Fibroblast of the aortic adventitia (primary cell): ENCODE measurements at places on chromosomes 7 and 10.

DNA sequence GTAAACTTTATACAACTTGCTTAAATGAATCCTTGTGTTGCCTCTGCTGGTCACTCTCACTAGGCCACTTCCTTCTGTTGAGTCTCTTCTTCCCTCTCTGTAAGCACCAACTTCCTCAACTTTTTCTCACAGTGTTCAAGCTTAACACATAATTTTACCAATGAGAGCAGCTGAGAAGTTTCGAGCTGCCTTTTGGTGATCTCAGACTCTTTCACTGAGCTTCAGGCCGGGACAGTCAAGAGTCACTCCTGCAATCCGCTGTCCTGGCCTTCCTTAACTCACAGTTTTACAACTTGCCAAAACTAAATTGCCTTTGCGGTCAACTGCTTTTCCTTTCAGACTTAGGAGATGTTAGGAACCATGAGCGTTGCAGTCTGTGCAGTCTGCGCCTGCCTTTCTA, 47.4 kb downstream of the PRPF18 start:
- peak; percentile 54 for DNase-seq

- peak; percentile 16 for DNase-seq
These were observed 739 bp upstream of the MEST start for GRCh38 chr7:130490888-130491804.

DNA sequence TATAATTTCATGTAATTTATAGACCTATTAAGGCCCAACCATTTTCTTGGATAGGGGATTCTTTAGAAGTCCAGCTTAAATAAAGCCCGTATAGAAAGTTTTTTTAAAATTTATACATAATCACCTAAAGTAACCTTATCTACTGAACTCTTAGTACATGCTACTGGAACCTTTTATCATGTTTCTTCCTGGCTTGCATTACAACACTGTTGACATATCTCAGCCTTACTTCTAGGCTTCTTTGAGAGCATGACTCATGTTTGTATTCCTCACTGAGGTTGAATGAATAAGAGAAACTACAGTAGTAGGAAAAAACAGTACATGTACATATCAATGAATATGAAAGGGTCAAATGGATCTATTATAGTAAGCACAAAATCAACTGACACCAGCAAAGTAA, 8.2 kb upstream of the MAGI2 start:
- peak; percentile 56 for DNase-seq

DNA sequence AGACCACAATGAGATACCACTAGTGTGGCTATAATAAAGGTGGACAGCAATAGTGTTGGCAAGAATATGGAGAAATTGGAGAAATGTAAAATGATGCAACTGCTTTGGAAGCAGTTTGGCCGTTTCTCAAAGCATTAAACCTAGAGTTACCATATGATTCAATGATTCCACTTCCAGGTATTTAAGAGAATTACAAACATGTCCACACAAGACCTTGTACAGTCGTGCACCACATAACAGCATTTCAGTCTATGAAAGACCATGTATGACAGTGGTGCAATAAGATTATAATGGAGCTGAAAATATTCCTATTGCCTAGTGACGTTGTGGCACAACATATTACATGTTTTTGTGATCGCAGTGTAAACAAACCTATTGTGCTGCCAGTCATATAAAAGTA, 29.6 kb downstream of the CCDC172 start:
- no peak for DNase-seq

DNA sequence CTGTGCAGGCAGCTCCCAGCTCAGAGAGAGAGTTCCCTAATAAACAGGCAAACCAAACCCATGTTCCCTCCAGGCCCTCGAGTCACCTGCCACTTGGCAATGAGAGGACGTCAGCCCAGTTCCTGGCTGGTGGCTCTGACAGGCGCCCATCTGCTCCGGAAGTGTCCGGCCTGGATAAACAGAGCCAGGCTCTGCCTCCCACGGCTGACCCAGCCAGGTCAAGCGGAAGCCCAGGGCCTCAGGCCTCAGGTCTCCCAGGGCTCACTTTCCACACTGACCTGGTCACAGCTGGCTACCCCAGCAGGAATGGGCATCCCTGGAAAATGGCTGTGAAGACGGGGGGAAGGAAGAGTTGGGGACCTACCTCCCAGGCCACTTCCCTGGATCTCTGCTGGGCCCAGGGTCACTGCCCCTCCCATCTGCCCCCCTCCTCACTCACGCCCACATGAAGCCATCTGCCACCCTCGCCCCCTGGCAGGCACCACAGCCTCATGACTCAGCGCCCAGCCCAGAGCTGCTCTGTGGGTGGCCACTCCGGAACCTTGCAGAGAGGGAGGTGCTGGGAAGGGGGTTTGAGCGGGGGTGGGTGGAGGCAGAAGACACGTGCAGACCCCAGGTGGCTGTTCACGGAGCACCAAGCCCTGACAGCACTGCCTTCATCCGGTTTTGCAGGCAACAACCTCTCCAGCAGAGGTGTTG, 37.4 kb upstream of the DUSP5 start:
- DNase-seq: no peak

GRCh38 chr10:76404531-76404930, 973.1 kb downstream of the LRMDA start:
- DNase-seq: no peak

GRCh38 chr7:108805808-108806397, 236.2 kb downstream of the DNAJB9 start:
- DNase-seq: peak; percentile 62

DNA sequence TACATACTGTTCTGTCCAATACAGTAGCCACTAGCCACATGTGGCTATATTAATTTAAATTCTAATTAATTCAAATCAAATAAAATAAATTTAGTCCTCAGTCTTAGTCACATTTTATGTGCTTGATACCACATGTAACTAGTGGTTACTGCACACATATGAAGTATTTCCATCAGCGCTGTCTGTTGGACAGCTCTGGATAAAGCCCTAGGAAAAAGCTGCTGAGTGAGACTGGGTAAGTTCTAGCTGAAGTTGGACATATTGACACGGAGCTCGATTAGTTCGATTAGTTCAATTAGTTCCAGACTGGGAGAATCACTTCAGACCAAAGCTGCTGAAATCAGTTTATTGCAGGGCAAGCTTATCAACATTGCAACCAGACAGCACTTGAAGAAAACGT, 15.1 kb upstream of the LIPM start:
- no peak for DNase-seq

DNA sequence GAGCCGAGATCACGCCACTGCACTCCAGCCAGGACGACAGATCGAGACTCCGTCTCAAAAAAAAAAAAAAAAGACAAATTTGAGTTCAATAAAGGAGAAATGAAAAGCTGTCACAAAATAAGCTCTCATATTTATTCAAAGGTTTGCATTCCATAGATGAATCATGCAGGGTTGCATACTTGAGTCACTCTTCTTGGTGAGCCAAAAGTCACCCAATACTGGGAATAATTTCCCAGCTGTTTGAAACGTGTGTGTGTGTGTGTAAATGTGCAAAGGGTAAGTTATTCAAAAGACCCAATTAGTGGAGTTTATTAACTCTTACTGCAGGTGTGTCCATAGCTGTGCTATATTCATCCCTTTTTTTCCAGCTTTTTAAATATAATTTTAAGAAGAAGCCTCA, 297.7 kb downstream of the CCDC3 start:
- peak; percentile 85 for DNase-seq

GRCh38 chr7:138091032-138091431, 14.8 kb downstream of the AKR1D1 start:
- no peak for DNase-seq

- no peak for DNase-seq
These were observed 30.0 kb downstream of the DENND10 start for GRCh38 chr10:119133949-119134348.

DNA sequence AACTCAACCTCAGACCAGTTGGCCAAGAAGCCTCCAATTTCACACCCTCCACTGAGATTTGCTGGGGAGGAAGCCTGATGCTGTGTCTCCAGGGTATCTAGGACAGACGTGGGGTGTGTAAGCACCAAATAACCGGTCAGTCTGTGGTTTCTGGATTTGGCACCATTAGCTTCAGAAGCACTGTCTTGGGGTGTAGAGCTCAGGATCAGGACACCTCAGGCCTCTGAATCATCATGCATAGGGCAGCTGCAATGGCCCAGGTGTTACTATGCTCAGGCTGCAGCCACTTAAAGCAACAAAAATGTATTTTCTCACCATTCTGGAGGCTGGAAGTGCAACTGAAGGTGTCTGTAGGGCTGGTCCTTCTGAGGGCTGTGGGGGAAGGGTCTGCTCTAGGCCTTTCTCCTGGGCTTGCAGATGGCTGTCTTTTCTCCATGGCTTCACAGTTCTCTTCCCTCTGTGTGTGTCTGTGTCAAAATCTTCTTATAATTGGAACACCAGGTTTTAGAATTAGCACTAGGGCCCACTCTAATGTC, 73.4 kb upstream of the SEPHS1 start:
- no peak for DNase-seq

DNA sequence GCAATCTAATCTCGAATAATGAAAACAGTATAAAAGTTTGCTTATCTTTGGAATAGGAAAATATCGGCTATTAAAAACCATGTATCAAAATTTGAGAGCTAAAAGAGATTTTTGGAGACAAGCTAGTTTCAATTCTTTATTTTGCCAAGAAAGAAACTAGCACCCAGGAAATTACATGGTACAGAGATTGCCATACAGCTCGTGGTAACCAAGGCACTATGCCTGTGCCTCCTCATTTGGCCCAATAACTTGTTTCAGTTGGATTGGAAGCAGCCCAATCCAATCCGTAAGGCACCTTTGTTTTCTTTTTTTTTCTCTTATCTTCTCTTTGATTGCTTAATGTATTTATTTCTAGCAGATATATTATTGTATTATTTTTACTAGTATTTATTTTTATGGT, 55.0 kb downstream of the GNAI1 start:
- DNase-seq: no peak

DNA sequence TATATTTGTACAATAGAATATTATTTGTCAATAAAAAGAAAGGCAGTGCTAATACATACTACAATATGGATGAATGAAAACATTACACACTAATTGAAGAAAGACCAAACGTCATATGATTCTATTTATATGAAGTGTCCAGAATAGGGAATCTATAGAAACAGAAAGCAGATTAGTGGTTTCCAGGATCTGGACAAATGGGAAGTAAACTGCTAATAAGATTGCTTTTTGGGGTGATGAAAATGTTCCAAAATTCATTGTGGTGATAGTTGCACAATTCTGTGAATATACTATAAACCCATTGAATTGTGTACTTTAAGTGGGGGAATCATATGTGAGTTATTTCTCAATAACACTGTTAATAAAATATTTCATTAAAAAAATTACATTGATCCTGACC, 78.2 kb upstream of the IFRD1 start:
- DNase-seq: no peak

DNA sequence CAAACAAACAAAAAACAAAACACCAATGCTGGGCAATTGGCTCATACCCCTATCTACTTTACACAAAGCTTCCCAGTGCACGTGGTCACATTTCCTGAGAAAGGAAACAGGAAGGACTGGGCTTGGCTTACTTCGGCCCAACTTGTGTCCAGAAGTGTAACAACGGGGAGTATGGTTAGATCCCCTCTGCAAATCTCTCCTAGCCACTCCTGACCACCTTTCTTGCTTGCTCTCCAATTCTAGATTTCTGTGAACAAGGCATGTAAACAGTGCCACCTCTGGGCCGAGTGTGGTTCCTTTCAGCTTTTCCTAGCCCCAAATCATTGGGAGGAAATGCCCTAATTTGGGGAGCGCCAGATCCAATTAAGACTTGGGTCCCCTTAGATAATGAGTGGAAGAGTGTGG, 21.0 kb upstream of the FRAT2 start:
- peak; percentile 28 for DNase-seq

DNA sequence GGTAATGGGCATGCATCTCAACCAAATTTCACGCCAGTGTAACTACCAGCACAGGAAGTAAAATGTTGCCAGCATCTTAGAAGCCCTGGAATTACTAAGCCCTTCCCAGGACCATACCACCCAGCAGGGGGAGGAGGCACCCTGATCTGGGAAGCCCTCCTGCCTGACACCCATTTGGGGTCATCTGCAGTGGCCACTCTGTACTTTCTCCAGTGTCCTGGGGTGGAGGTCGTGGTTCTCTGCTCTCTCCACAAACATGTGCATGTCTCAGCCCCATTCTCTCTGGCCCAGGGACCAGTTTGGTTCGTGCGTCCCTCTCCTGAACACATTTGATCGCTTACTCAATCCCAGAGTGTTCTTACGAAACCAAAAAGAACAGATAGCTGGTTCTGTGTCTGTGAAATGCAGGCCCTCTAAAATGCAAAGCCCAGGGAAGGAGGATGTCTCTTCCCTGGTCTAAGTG, 9.4 kb upstream of the LRRC27 start:
- peak; percentile 60 for DNase-seq

- DNase-seq: peak; percentile 50
These were observed 29.8 kb downstream of the BCAP29 start for GRCh38 chr7:107609811-107610261.

GRCh38 chr7:80380957-80381356, 130.9 kb downstream of the GNAT3 start:
- DNase-seq: no peak

DNA sequence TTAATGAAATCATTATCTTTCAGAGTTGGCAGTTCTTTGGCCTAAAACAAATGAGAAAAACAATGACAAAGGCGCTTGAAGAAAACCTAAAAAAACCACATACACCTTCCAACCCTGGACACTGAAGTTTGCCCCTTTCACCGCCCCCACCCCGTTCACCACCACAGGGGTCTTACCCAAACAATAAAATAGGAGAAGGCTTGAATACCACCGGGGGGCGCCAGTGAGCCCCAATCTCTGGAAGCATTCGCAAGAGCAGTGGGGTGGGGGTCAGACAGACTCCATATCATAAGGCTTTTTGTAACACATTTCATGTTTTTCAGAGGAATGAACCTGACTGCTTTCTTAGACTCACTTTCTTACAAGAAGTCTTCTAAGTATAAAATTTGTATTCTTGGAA, 163.6 kb downstream of the PIP4K2A start:
- peak; percentile 31 for DNase-seq

- DNase-seq: no peak
These were observed 27.1 kb downstream of the ZNF775 start for GRCh38 chr7:150406312-150406566.

DNA sequence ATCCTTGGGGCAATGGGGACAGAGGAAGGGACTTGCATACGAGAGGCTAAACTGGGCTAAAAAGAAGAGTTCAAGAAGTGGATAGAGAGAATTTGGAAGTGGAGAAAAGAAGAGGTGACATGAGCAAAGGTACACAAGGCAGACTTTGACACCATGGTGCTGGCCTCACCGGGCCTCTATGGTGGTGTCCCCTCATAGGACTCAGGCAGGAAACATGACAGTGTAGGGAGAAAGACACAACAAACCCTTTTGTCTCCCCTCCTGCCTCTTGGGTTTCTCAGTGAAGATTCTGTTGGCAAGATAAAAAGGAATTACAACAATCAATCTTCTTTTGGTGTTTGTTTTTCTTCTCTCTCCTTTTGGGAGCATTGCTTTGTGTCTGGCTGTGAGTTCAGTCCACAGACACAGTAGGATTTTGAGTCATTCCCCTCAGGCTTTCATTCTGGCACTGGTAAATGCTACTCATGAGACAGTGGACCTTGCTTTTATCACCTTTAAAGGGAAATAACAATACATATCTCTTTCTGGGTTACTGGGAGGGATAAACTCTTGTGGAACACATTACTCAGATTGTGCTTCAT, 827.7 kb downstream of the TNS3 start:
- peak; percentile 90 for DNase-seq
